ENCODE measurements at places on chromosomes 7 and 10.
A peak's percentile ranks its signal among the peaks of the same experiment; 100 is the strongest.

DNA sequence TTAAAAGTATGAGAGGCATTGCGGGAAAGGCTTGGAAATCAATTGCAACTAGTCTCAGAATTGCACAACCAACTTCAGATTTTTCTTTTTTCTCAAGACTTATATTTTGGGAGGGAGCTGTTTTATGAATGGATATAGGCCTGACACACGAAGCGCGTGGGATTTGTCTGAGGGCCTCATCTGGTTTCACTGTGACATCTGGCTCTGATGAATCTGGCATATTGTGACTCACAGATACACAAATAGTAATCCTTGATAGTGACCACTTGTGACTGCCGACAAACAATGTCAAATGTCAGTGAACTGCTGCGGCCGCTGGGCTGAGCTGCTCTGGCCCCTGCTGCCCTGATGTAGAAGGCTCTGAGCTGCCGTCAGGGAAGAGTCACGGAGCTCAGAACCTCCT lies 655.1 kb downstream of the INHBA start:
- no peak overlapping the region for H3K27ac ChIP-seq
- no peaks in the 10 kb centered on the region for H3K4me1 ChIP-seq
- peaks cover 7% of the 10 kb centered on the region for H3K36me3 ChIP-seq
- no peaks in the 10 kb centered on the region for H3K27me3 ChIP-seq
- no peak overlapping the region for H3K4me3 ChIP-seq
- DNase-seq = no peak

- H3K4me1 ChIP-seq = no peaks in the 10 kb centered on the region
- H3K4me3 ChIP-seq = no peak overlapping the region
- DNase-seq = no peak
- no peaks in the 10 kb centered on the region for H3K27me3 ChIP-seq
These were observed 470.1 kb upstream of the TEX47 start for GRCh38 chr7:89265631-89266030.

DNA sequence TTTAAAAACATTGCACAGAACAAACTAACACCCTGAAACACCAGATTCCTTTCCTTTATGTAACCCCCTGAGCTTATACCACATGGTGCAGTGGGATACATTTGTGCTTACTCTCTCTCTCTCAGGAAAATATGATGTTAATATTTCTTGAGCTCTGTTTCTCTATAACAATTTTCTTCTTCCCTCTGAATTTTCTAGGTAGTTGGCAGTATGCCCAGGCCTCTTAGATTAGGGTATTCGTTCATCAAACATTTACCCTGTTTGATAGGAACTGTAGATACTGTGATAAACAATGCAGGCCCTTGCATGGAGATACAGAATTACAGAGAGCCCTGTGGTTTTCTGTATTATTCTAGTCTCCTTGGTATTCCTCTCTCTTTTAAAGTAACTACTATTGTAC lies 567.8 kb downstream of the IPMK start:
- no peaks in the 10 kb centered on the region for H3K4me1 ChIP-seq
- no peaks in the 10 kb centered on the region for H3K27me3 ChIP-seq
- no peaks in the 10 kb centered on the region for H3K36me3 ChIP-seq
- no peak overlapping the region for H3K4me3 ChIP-seq
- no peak for DNase-seq

DNA sequence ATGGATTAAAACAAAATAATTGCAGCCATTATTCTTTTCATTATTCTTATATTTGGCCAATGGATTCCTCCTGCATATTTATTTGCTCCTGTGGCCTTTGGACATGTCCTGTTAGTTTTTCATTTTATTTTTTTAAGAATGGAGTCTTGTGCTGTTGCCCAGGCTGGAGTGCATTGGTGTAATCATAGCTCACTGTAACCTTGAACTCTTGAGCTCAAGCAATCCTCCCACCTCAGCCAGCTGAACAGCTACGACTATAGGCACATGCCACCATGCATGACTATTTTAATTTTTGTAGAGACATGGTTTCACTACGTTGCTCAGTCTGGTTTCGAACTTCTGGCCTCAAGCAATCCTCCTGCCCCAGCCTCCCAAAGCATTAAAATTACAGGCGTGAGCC lies 42.7 kb upstream of the SRI start:
- no peak overlapping the region for H3K4me3 ChIP-seq
- H3K27ac ChIP-seq = no peak overlapping the region
- no peaks in the 10 kb centered on the region for H3K36me3 ChIP-seq
- no peak for DNase-seq

- no peaks in the 10 kb centered on the region for H3K4me1 ChIP-seq
- peaks cover 3% of the 10 kb centered on the region for H3K27me3 ChIP-seq
- no peak overlapping the region for H3K27ac ChIP-seq
- DNase-seq = peak; percentile 85
- no peaks in the 10 kb centered on the region for H3K36me3 ChIP-seq
- H3K4me3 ChIP-seq = no peak overlapping the region
These were observed 21.2 kb downstream of the ATP6V1F start for GRCh38 chr7:128883622-128884448.

- H3K27ac ChIP-seq = no peak overlapping the region
- no peak overlapping the region for H3K4me3 ChIP-seq
- peaks cover 7% of the 10 kb centered on the region for H3K36me3 ChIP-seq
- no peak for DNase-seq
- no peaks in the 10 kb centered on the region for H3K27me3 ChIP-seq
- H3K4me1 ChIP-seq = peaks cover 26% of the 10 kb centered on the region
These were observed 19.0 kb downstream of the GPR146 start for GRCh38 chr7:1063361-1063760.

- DNase-seq = no peak
- no peak overlapping the region for H3K4me3 ChIP-seq
- H3K36me3 ChIP-seq = peaks cover 8% of the 10 kb centered on the region
- H3K27me3 ChIP-seq = no peaks in the 10 kb centered on the region
These were observed 77.0 kb downstream of the NKX6-2 start for GRCh38 chr10:132708936-132709335.

GRCh38 chr7:107203607-107204006 lies 34.8 kb downstream of the HBP1 start:
- no peaks in the 10 kb centered on the region for H3K27me3 ChIP-seq
- no peak for DNase-seq
- no peak overlapping the region for H3K4me3 ChIP-seq
- H3K4me1 ChIP-seq = peaks cover 1% of the 10 kb centered on the region

DNA sequence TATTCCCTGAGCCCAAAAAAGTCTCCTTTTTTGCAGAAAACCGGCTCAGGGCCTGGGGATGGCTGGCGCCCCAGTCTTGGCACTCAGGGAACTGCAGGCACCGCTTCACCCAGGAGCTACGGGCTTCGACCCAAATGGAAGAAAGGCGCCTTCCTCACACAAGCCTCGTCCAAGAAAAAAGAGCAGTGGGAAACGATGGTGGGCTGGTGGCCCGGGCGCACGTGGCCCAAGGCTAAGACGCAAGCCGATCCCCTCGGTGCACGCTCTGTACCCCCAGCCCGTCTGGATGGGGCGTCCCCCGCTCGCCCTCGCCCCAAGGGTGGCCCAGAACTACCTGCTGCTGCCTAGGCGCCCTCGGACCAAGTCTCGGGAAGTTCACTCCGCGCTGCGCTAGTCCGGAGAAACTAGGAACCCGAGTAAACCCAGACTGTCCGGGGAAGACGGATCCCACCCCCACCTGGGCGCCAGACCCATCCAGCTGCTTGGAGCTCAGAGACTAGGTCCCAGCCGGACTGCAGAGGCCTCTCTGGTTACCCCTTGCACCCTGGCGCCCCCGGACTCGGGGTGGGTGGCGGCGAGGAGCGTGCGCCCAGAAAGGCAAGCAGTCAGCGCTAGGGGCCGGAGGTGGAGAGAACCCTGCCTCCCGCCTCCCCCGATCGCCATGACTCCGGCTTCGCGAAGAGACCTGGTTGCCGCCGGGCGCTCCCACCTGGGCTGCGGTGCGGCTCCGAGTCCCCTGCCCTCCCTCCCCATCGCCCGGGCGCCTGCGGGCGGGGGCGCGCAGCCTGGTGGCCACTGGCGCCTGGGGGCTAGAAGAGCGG lies 76.4 kb downstream of the CALN1 start:
- peaks cover 20% of the 10 kb centered on the region for H3K27me3 ChIP-seq
- H3K4me3 ChIP-seq = no peak overlapping the region
- no peak overlapping the region for H3K27ac ChIP-seq
- DNase-seq = no peak
- H3K4me1 ChIP-seq = no peaks in the 10 kb centered on the region

- DNase-seq = no peak
- no peaks in the 10 kb centered on the region for H3K36me3 ChIP-seq
- no peak overlapping the region for H3K4me3 ChIP-seq
- H3K27me3 ChIP-seq = peaks cover 10% of the 10 kb centered on the region
- peaks cover 6% of the 10 kb centered on the region for H3K4me1 ChIP-seq
These were observed 172.6 kb upstream of the NRP1 start for GRCh38 chr10:33506838-33507661.

GRCh38 chr10:123367195-123367594 lies 213.0 kb downstream of the BUB3 start:
- H3K27me3 ChIP-seq = no peaks in the 10 kb centered on the region
- H3K36me3 ChIP-seq = no peaks in the 10 kb centered on the region
- no peak overlapping the region for H3K4me3 ChIP-seq
- DNase-seq = no peak
- no peaks in the 10 kb centered on the region for H3K4me1 ChIP-seq

GRCh38 chr10:107299606-107300005 lies 135.1 kb upstream of the SORCS1 start:
- no peaks in the 10 kb centered on the region for H3K27me3 ChIP-seq
- DNase-seq = no peak
- H3K27ac ChIP-seq = no peak overlapping the region
- H3K4me1 ChIP-seq = no peaks in the 10 kb centered on the region
- no peak overlapping the region for H3K4me3 ChIP-seq

GRCh38 chr10:118818621-118819221 lies 64.0 kb upstream of the CACUL1 start:
- H3K27ac ChIP-seq = no peak overlapping the region
- no peak for DNase-seq
- H3K4me3 ChIP-seq = no peak overlapping the region
- H3K4me1 ChIP-seq = no peaks in the 10 kb centered on the region
- no peaks in the 10 kb centered on the region for H3K27me3 ChIP-seq

GRCh38 chr10:23755556-23755955 lies 316.7 kb downstream of the OTUD1 start:
- H3K36me3 ChIP-seq = no peaks in the 10 kb centered on the region
- no peak overlapping the region for H3K27ac ChIP-seq
- H3K27me3 ChIP-seq = peaks cover 21% of the 10 kb centered on the region
- H3K4me1 ChIP-seq = no peaks in the 10 kb centered on the region
- DNase-seq = no peak

DNA sequence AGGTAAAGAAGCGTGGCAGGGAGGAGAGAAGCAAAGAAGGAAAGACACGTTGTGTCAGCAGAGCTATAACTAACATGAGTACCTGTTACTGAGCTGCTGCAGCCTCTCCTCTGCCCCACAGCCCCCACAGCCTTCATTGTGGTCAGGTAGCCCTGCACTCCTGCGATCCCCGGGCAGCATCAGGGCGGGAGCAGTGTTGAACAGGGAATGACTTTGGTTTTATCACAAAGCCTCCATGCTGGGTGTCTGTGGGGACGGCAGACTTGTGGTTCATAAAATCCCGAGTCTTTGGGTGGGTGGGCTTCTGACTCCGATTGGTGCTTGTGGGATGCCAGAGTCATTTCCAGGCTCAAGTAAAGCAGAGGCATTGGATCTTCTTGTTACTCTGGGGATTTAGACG lies 14.8 kb upstream of the PRKAG2 start:
- H3K4me1 ChIP-seq = no peaks in the 10 kb centered on the region
- H3K27ac ChIP-seq = no peak overlapping the region
- H3K36me3 ChIP-seq = no peaks in the 10 kb centered on the region
- no peak overlapping the region for H3K4me3 ChIP-seq

- peak overlapping the region; percentile 96 for H3K4me3 ChIP-seq
- H3K4me1 ChIP-seq = peaks cover 35% of the 10 kb centered on the region
- H3K36me3 ChIP-seq = peaks cover 15% of the 10 kb centered on the region
- no peaks in the 10 kb centered on the region for H3K27me3 ChIP-seq
- peak; percentile 42 for DNase-seq
These were observed 944 bp downstream of the RHBDD2 start for GRCh38 chr7:75879771-75880184.

DNA sequence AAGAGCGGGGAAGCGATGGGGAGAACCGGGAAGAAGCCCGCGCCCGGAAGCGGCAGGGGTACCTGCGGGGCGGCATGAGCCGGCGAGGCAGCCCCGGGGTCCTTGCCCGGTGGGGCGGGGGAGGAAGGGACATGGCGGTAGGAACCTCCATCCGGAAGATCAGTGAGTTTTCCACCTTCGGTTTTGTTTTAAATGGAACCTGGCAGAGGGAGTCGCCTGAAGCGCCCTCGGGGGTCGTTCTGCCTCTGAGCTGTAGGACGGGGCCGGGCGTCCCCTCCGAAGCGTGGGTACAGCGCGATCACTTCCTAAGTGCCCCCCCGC lies 471 bp downstream of the PFKP start:
- peak overlapping the region; percentile 96 for H3K4me3 ChIP-seq
- H3K27me3 ChIP-seq = no peaks in the 10 kb centered on the region
- H3K27ac ChIP-seq = peak overlapping the region; percentile 73
- H3K4me1 ChIP-seq = peaks cover 34% of the 10 kb centered on the region
- no peaks in the 10 kb centered on the region for H3K36me3 ChIP-seq

GRCh38 chr10:129727071-129727470 lies 237.0 kb downstream of the EBF3 start:
- DNase-seq = peak; percentile 12
- no peak overlapping the region for H3K4me3 ChIP-seq
- H3K4me1 ChIP-seq = peaks cover 5% of the 10 kb centered on the region
- H3K27me3 ChIP-seq = no peaks in the 10 kb centered on the region
- no peak overlapping the region for H3K27ac ChIP-seq

DNA sequence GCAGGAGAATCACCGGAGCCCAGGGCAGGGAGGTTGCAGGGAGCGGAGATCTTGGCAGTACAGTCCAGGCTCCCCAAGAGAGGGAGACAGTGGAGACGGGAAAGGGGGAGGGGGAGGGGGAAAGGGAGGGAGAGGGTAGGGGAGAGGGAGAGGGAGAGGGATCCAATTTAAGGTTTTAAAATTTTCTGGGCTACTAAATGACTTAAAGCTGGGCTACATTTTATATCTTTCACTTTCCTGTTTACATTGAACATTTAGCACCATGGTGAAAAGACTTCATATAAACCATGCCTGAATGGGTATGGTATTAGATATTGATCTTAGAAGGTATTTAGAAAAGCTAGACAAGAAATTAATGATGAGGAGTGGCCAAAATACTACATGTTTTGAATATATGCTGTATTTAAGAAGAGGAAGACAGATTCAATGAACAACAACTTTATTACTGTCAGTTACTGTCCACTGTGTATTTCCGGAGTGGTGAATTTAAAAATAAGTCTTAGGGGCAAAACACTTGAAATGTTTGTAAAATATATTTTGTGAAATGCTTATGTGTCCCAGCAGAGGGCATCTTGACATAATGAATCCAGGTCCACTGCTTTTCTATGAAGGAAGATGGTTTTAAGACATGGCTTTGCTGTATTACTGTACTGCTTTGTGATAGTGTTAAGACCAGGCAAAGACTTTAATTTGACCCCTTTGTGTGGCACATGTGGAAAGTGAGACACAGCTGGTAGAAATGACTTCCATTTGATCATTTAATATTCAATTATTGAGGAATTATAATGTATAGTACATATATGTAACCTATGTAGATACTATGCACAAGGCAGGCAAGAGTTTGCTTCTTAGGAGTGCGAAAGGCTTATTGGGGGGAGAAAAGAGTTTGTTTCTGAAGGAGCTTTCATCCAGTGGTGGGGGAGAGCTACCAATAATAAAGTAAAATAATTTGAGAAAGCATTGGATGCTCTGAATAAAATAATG lies 52.8 kb downstream of the NRF1 start:
- H3K27ac ChIP-seq = no peak overlapping the region
- H3K4me3 ChIP-seq = no peak overlapping the region
- H3K27me3 ChIP-seq = no peaks in the 10 kb centered on the region
- peaks cover 11% of the 10 kb centered on the region for H3K4me1 ChIP-seq
- DNase-seq = no peak
- H3K36me3 ChIP-seq = peaks cover 19% of the 10 kb centered on the region

All from naive thymus-derived CD8-positive, alpha-beta T cell (primary cell).